ENCODE measurements at places on chromosomes 6 and 20.

- DNase-seq = no peak
These were observed 177.1 kb upstream of the MAP3K7 start for GRCh38 chr6:90764001-90764400.

DNA sequence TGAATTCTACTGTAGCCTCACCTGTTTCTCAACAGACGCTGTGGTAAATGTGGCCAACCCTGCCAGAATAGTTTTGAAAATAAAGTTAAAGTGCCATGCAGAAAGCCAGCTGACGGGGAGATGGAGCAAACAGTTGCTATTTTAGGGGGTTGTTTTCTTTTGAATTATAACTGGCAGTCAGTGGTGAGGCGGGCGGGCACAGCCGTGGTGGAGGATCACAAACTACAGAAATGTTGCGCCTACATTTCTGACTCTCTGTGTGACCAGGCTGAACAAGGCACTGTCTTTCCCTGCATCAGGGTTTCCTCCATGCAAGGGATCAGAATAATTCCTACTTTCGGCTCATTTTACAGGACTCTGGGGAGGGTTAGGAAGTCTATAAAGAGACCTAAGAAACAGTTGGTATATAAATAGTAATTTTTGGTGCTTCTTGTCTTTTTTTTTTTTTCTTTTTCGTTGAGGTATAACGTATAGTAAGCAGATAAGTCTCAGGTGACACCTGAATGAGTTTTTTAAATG, 17.2 kb downstream of the CHMP4B start:
- DNase-seq = no peak

DNA sequence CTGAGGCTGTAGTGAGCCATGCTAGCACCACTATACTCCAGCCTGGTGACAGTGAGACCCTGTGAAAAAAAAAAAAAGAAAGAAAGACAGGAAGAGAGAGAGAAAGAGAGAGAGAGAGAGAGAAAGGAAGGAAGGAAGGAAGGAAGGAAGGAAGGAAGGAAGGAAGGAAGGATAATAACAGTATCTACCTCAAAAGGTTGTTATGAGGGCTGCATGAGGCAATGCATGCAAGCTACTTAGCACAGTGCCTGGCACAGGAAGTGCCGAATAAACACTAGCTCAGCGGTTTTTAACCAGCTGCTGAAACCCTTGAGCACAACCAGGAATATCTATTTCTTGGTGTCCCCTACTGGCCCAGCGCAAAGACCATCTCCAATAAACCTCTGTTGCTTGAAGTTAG, 62.3 kb upstream of the TBC1D7 start:
- no peak for DNase-seq

GRCh38 chr6:110101885-110102284, 77.6 kb downstream of the WASF1 start:
- no peak for DNase-seq

GRCh38 chr20:62357187-62357667, 9.9 kb downstream of the LAMA5 start:
- DNase-seq = no peak
